ENCODE measurements at places on chromosomes 3 and 15.

- DNase-seq: no peak
Observed at GRCh38 chr15:26690778-26691177, 82.1 kb downstream of the GABRB3 start.

DNA sequence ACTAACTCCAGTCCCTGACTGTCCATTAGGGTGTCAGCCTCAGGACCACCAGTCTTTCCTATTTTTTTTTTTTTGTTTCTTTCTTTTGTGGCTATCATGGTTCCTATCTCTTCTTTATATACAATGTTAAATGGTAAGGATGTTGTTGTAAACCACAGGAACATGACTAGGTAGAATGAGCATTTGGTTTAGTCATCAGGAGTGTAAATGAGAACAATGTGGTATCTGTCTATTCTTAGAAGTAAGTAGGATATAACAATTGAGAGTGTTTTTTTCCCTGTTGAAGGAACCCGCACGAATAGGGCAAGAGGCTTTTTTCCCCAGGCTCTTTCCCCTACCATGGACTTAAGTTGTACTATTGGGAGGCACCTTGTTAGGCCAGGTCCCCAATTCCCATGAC lies 880.3 kb upstream of the GBE1 start:
- DNase-seq: no peak

DNA sequence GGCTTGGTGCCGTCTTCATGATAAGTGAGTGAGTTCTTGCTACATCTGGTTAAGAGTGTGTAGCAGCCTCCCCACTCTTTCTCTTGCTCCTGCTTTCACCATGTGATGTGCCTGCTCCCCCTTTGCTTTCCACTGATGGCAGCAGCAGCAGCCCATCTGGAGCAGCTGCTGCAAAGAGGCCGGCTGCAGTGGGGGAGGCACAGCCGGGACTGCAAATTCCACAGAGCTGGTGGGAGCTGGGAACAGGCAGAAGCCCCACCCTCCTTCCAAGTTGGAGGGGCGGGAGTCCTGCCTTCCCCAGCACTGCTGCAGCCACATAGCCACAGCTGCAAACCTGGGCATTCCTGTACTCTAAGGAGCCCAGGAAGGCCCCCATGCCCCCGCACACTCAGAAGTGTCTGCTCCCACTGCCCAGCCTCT lies 62.8 kb upstream of the IMPG2 start:
- DNase-seq: no peak

DNA sequence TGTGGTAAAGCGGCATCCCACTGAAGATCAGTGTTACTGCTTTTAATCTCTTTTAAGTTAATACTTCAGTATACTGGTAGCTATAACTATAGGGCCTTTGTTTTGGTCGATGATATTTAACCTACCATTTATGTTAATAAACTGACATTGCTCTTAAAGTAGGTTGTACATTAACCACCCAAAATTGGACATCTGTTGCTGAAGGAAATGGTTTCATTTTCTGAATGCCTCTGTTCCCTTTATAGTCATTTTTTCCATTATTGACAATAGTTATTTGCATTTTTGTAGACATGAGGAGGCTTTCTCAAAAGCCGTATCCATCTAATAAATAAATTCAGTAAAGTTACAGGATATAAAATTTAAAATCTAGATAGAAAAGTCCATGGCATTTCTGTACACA lies 252.4 kb upstream of the UBE2E1 start:
- DNase-seq: no peak

DNA sequence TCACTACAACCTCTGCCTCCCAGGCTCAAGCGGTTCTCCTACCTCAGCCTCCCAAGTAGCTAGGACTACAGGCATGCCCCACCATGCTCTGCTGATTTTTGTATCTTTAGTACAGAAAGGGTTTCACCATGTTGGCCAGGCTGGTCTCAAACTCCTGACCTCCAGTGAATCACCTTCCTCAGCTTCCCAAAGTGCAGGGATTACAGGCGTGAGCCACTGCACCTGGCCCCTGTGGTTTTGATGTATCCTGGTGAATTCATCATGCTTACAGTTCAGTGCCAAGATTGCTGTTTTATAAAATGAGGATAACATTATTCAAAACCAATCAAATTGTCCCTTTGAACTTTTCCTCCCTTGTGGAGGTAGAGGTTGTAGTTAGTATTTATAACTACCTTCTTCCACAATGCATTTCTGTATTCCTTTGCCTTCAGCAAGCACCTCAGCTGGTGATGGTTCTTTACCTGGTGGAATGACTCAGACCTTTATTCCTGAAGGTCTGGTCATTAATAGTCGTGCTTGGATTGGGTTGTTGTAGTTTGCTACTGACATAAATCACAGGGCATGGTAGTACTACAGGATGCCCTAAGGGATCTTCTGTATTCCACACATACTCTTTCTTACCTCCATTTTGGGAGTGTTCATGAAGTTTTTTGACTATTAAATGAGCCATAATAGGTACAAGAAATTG lies 76.9 kb downstream of the UBP1 start:
- no peak for DNase-seq

DNA sequence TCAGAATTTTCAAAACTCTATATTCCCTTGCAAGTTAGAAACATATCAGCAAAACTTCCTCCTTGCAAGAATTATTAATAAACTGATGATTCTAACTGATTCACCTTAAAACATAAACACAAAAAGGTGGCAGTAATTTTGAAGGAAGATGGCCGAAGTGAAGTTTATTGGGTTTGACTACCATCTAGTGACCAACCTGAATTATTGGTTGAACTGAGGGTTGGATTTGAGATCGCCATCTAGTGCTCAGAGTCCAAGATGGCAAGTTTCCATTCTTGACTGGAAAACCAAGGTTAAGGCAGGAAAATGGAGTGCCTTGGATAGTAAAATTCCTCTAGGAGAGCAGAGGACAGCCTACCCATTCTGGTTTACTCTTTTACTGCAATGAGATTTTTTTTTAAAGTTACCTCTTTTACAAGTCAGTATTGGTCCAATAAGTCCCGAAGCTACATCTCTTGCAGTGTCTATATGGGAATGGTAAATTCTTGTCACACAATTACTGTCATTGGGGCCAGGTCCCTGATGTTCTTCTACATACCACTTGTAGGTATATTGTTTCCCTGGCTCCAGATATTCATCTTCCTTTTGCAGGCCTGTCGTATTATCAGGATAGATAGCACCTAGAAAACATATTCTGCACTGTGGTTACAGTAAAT lies 51.6 kb upstream of the CP start:
- DNase-seq: no peak

DNA sequence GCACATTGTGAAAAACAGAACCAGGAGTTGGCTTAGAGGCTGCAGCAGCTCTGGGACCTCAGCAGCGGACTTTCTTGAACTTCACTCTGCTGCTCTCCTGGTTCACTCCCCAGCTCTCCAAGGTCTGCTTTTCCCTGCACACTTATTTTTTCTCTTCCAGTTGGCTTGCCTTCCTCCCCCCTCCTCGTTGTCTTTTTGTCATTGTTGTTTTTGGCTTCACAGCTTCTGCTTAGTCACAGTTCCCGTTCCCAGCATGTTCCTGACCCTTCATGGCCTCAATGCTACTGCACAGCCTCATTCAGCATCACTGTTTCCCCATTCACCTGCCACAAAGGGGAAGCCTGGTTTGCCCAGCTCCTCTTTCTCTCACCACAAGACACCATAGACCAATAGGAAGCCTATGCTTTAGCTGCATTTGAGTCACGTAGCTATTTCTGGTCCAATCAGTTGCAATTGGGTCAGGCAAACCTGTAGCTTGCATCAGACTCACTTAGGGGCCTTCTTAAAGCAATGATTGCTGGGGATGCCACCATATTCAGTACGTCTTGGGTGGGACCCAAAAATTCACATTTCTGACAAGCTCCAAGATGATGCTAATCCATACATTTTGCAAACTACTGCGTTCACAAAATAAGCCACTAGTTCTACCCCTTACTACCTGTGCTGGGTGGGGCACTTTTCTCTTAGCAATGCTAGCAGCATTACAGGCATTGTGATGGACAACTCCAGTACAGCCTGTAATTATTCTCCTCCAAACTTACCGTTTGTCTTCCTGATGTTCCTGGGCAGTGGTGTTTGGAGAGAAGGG lies 7.8 kb upstream of the SUMF1 start:
- DNase-seq: no peak

- DNase-seq: no peak
Observed at GRCh38 chr15:40501487-40501886, 30.7 kb downstream of the CHST14 start.

DNA sequence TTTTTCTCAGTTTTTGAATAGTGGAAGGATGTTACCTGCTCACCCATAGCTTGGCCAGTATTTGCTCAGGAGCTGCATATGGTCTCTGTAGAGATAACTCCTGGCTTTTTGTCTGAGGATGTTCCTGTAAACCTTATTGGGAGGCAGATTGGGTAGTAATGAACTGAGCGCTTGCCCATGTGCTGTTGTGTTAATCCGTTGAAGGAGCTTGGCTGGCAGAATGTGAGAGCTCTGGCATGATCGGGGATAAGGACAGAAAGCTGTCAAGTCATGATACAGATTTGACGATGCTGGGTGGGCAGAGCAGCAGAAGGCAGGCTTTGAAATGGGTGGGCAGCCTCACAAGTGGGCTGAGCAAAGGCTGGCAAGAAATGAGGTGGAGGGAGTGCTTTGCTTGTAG lies 27.4 kb downstream of the SH3GL3 start:
- DNase-seq: no peak

DNA sequence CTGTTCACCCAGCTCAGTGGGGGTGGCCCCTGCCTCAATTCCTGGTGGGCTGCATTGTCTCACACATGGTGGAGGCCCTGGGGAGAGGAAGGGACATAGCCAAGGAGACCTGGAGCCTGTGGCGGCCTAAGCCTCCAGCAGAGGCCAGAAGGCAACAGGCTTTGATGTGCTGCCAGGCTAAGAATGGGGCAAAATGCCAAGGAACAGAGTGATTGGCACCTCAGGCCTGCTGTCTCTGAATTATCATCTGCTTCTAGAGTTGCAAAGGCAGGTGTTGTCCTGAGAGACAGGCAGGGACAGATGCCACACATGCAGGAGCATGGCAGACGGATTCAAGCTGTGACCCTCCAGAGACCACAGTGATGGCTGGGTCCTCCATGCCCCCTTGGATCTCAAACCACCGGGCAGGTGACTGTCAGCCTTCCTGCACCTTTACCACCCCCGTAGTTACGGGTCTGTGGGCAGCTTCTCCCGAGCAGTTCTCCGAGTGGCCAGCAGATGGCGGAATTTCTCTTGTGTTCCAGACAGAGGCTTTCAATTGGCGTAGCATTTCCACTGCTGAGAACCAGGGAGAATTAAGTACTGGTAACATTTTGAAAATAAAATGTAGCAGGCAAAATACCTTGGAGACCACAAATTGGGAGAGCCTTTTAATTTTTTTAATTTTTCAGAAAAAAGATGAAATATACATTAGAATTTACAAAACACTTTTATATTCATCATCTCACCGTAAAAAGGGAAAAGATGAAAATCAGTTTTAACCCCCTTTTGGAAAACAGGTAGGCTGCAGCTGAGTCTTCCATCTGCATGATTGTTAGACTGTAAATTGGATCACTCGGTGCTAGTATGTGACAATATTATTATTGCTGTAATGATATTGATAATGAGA lies 525.5 kb upstream of the CFAP20DC start:
- peak; percentile 73 for DNase-seq

- no peak for DNase-seq
Observed at GRCh38 chr3:196778755-196779154, 39.1 kb downstream of the PAK2 start.

GRCh38 chr15:61083788-61084134 lies 145.3 kb downstream of the RORA start:
- no peak for DNase-seq

DNA sequence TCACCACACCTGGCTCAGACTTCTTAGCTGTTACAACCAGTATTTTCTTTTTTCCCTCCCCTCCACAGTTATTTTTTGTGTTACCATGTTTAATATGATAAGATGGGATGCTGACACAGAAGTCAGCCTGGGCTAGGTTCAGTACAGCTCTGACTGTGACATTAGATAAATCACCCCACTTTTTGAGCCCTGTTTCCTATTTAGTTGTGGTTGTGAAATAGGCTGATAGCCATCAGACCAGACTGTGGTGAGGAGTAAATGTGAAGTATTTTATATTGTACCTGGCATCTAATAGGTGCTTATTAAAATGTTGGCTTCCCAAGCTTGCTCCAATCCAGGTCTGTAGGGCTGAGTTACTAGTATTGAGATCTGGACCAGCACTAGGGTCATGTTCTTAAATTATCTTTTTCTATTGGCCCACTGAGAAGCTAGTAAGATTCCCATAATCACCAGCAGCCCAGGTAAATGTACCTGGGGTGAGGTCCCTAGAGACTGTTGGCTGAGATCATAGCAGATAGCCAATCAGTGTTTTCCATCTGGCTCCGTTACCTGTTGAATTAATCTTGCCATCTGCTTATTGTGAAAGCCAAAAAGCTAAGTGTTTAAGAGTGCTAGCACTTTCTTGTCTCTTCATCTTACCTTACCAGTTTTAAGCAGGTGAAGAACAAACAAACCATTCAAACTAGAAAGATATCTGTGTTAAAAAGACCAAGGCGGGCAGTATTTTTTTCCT lies 61.0 kb downstream of the CCK start:
- DNase-seq: no peak

GRCh38 chr3:121895121-121895520 lies 920 bp downstream of the SLC15A2 start:
- no peak for DNase-seq

GRCh38 chr3:175659670-175660350 lies 800.7 kb downstream of the NAALADL2 start:
- DNase-seq: no peak

DNA sequence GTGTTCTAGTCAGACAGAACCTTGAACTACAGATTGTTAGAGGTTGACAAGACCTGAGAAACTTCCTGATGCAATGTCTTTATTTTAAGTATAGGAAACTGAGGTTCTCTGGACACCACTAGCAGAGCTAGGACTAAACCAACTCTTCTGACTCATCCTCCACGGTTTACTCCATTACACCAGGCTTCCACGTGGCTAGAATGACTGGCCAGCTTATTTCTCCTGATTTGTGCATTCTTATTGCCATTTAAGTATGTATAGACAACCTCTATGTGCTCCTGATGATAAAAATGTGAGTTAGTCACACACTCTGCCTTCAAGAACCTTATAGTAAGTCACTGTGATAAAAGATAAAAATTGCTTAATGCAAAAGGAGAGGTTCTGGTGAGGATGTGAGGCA lies 182.7 kb downstream of the MEX3B start:
- no peak for DNase-seq
